Endothelial cell of umbilical vein (primary cell): ENCODE measurements at places on chromosomes 7 and 10. TPM values are rescaled to one million over a fixed set of nuclear protein-coding genes. Genes with fewer than 3 reads are reported as not detected.

MRC1 gene
- total RNA-seq, result 0.12 and 0.13 TPM in 2 replicates

PPP1R9A gene
- total RNA-seq, result 3.0 and 3.2 TPM in 2 replicates

GPR22 gene
- total RNA-seq, result not detected in 2 replicates

RBP4 gene
- not detected in 2 replicates for total RNA-seq

SPAM1 gene
- total RNA-seq, result not detected in 2 replicates

AVPI1 gene
- total RNA-seq, result 2.4 and 3.0 TPM in 2 replicates

ADCK2 gene
- total RNA-seq, result 12.5 and 13.3 TPM in 2 replicates

ENTPD1 gene
- total RNA-seq, result 23.0 and 27.0 TPM in 2 replicates

NPC1L1 gene
- not detected in 2 replicates for total RNA-seq

UCMA gene
- total RNA-seq, result not detected in 2 replicates

EFCAB10 gene
- total RNA-seq, result not detected in 2 replicates
